ENCODE measurements at places on chromosomes 2 and 18. TPM values are rescaled to one million over a fixed set of nuclear protein-coding genes. Genes with fewer than 3 reads are reported as not detected.

CDH19 gene
- 2.6 TPM for polyA plus RNA-seq

CD302 gene
- 28.3 TPM for polyA plus RNA-seq

MROH2A gene
- 1.1 TPM for polyA plus RNA-seq

GBX2 gene
- polyA plus RNA-seq, result not detected

- DNase-seq, result peak; percentile 93
Measured at GRCh38 chr18:31206787-31207381, 44.2 kb upstream of the DSC1 start.

- no peak for DNase-seq
Measured at GRCh38 chr2:31386648-31387047, 27.9 kb downstream of the XDH start.

DNA sequence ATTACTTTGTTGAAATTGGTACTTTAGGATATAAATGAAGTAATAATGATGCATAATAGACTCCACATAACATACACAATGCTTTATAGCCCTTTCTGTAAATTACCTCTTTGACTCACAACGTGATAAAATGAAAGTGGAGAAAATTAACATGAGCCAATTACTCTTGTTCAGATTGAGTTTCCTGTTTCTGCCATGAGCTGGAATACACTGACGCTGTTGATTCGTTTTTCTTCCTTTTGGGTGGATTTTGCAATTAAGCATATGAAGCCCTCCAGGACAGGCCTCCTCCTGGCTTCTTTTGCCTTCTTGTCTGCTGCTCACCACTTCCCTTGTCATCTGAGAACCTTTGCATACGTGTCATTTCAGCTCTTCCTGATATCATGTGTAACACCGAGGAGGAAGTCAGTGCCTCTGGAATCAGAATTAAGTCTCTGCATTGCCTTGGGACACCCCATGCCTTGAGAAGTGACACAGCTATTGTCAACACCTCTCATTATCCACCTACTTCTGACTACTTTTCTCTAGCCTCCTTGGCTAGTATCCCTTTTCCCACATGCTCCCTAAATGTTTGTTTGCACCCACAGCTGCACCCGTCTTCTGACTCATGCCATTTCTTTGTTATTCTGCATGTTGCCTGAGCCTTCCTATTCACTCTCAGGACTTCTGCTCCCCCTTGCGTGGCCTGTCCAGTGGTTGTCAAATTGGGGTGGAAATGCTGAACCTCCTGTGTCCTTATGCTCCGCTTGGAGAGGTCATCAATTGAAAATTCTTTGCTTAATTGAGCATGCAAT is 134.1 kb downstream of the FMNL2 start:
- no peak for DNase-seq

DNA sequence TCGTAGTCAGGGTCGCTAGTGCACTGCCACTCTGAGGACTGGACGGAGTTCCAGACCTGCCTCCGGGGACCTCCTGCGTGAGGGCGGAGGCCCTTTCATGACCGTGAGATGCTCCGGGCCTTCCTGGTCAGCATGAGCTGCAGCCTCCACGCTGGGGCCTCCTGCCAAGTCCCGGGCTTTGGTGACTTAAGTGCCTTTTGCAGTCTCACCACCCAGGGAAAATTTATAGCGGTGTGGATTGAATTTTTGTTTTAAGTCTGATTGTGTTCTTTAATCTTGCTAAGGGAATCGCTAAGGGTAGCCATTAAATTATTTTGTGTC is 33.6 kb downstream of the CHRNA1 start:
- no peak for DNase-seq

Measured in stomach (tissue), 19 donors.